ENCODE measurements at places on chromosomes 11 and 22.

- no peak for DNase-seq
These were observed 1.5 kb downstream of the BCR start for GRCh38 chr22:23181721-23182308.

GRCh38 chr22:48636746-48637145, 1190.9 kb downstream of the BRD1 start:
- DNase-seq, result no peak

GRCh38 chr22:27273436-27273835, 528.1 kb downstream of the MN1 start:
- DNase-seq, result peak; percentile 17

DNA sequence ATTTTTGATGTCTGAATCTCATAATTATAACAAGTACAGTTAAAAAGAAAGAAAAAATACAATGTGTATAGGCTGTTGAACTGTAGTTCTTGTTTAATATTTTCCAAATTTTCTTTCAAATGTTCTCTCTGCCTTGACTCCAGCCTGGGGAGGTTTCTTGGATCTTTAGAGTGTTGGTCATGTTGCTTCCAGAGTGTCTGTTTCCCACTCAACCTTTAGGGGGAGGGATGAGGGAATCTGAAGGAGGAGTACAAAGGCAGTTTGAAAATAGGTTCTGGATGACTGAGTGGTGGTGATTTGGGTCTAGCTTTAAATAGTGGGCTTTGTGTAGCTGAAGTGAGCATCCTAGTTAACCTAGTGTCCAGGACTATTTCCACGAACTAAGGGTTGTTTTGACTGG, 2.0 kb downstream of the CTNND1 start:
- DNase-seq, result peak; percentile 73

- no peak for DNase-seq
These were observed 8.2 kb downstream of the C1QTNF6 start for GRCh38 chr22:37179622-37180420.

- DNase-seq, result no peak
These were observed 41.8 kb downstream of the LIF start for GRCh38 chr22:30204742-30205111.

GRCh38 chr11:25938952-25939351, 393.0 kb upstream of the ANO3 start:
- no peak for DNase-seq

- DNase-seq, result no peak
These were observed 1406.1 kb upstream of the TENM4 start for GRCh38 chr11:80846979-80847378.

DNA sequence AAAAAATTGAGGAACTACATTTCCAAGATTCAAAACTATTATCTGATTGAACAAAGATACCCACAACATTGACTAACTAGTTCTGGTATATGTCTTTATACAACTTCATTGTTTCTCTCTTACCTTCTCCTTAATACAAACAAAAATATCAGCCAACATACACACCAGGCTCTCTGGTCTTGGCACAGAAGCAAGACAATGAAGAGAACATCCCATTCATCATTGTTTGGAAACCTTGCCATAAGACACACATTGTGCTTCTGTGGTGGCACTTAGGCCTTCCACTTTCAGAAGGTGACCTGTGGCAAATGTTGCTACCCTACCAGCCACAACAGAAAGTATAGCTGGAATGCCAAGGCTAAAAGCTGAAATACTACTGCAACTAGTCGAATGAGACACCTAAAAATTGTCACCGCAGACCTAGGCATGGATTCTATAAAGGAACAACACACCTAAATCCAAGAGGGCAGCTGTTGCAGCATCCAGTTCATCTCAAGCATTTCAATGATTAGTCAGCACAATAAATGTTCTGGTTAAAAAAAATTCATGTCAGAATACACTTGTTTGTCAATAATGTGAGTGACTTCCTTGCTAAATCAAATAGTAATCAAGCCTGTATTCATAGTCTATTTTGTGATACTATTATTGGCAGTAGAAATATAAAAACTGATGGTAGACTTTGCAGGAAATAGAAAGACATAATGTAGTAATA, 26.3 kb downstream of the MAP6 start:
- peak; percentile 36 for DNase-seq

GRCh38 chr11:47437746-47438418, 11.1 kb downstream of the RAPSN start:
- no peak for DNase-seq

- no peak for DNase-seq
These were observed 9.2 kb downstream of the POU2AF3 start for GRCh38 chr11:111307472-111308108.

DNA sequence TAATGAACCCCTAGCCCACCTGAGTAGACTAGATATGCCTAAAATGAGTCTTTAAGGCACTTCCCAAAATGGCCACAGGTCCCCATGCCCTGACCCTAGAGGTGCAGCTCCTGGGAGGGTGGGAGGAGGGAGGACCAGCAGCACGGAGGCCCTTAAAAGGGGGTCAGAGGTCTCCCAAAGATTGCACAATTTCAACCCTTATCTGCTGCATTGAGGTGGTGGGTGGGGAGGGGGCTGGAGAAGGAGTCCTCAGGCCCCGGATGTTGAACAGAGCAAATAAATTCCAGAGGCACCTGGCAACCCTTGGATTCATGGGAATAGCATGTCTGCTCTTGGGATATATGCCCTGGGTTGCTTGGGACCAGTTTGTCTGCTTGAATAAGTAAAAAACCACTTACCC, 57.6 kb downstream of the NAV2 start:
- no peak for DNase-seq

DNA sequence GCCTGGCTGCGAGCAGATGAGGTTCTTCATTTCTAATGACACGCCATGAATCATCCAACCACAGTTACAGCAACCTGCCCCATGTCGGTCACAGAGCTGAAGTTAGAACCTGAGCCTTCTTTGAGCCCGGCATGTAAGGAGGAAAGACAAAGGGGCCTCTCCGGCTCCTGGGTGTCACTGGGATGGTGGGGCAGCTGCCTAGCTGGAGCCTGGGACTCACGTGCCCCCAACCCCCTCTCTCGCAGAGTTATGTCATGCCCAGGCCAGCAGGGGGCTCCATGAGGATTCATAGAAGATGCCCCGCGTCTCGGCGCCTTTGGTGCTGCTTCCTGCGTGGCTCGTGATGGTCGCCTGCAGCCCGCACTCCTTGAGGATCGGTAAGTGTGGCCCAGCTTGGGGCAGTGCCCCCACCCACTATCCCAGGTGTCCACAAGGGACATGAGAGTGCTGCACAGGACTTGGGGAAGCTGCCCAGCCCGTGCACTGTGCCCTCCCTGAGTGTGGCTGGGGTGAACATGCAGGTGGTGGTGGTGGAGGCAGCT, 148.5 kb downstream of the GRIK4 start:
- no peak for DNase-seq

- no peak for DNase-seq
These were observed 27.6 kb upstream of the SLC35C1 start for GRCh38 chr11:45777127-45777969.

DNA sequence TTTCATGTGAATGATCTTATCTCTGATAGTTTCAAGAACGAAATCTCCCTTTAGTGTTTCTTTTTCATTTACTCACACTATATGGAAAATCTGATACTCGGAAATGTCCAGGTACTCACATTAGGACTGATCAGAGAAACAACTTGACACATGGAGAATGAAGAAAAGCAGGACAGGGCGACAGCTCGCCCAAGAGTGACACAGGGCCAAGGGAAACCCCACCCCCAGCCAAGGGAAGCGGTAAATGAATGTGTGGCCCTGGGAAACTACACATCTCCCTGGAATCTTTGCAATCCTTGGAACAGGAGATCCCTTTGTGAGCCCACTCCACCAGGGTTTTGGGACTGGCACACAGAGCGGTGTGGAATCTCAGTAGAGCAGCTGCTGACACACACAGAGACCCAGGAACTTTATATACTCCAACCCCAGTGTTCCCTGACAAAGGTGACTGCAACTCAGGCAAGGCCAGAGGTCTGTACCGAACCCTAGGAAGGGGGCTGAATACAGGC, 303.7 kb upstream of the ARHGAP42 start:
- no peak for DNase-seq

GRCh38 chr11:86698639-86699038, 26.2 kb upstream of the ME3 start:
- no peak for DNase-seq

DNA sequence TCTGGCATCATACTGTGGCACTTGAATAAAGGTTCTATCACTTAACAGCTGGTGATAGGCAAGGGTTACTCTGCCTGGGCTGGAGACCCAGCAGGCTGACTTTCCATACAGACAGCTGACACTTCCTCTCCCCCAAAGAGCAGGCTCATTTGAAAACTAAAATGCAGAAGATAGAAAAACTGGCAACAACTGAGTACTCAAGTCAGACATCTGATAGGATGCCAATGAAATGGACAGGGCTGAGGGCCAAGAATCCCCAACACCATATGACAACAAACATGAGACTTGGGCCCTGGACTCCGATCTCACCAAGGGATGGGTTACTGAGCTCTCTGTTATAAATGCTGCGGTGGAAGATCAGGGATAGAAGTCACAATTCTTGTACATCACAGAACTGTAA, 237.2 kb downstream of the LRRC4C start:
- peak; percentile 69 for DNase-seq

- no peak for DNase-seq
These were observed 2.8 kb upstream of the PHLDB1 start for GRCh38 chr11:118604566-118604965.

DNA sequence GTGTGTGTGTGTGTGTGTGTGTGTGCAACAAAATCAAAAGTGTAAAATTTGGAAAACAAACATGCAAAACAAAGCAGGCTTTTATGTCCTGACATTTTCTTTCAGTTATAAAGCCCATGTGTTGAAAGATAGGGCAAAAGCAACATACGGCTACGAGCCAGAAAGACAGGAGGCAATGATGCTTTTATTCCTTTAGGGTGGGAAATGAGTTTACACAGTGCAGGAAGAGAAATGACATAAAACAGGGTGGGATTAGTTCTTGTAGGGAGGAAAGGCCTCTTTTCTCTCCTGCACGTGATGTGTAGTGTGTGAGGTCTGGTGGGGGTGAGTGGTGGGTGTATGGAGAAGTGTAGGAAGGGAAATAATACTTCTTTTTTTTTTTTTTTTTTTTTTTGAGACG, 29.4 kb downstream of the IL18 start:
- DNase-seq, result no peak

- no peak for DNase-seq
These were observed 25.8 kb downstream of the PIM3 start for GRCh38 chr22:49986325-49986724.

DNA sequence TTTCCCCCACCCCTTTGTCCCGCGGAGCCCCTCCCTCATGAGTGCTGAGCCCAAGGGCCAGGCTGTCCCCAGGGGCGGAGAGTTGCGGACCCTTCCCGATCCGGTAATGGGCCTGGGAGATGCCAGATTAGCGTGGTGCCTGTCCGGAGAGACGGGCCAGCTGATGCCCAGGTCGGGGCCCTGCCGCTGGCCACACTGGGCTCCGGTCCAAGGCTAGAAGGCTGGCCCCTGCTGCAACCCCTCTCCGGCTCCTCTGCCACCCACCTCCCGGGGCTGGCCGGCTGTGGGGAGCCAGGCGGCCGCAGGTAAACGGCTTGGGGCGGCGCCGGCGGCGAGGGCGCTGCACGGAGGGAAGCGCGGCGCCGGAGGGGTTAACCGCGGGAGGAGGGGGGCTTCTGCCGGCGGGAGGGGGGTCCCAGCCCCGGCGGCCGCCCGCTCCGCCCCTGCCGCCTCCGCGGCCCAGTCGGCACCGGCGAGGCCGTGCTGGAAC, at the start of gene KCNK4:
Gene KCNK4, plus strand, starts transcription at position 41 of the 490 bp plus-strand sequence. CDS start 1,717 bp downstream, outside the sequence.
- DNase-seq, result no peak

DNA sequence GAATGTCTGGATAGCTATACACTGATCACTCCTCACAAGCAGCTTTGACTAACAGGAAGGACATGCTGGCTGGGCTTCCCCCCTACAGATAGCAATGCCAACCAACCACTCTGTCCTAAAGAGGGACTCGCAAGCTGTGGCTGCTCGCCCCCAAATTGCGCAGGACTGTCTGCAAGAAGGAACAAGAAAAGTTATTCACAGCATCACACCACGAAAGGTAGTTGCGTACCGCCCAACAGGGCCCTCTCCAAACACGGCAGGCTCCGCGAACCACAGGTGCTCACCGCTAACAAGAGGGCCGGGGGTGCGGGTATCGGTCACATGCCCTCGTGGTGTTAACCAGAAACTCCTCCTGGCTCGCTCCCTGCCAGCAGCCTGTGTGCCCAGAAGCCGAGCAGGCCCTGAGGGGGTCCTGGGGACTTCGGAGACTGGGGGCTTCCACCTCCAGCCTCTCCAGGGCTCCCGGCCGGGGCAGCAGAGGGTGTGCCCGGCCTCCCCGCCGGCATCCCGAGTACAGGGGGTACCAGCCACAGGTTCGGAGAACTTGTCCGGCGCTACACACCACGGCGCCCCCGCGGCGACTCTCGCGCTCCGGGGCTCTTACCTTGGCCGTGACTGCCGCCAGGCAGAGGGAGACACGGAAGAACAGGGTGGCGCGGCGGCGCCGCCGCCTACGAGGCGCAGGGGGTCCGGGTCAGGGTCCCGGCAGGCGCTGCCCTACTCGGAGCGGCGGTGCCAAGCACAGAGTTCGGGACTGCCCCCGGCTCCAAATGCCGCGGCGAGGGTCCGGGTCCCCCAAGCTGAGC, 682 bp downstream of the LARGE1 start:
- no peak for DNase-seq

- peak; percentile 68 for DNase-seq
These were observed 22.2 kb upstream of the UBASH3B start for GRCh38 chr11:122633219-122633829.
